ENCODE measurements at places on chromosomes 3 and 15.

GRCh38 chr3:107421170-107421792, 44.0 kb downstream of the CCDC54 start:
- DNase-seq = peak; percentile 50

GRCh38 chr3:47370887-47371697, 9.7 kb upstream of the PTPN23 start:
- DNase-seq = no peak

GRCh38 chr15:60797444-60798040, 318.6 kb upstream of the ICE2 start:
- DNase-seq = no peak

- DNase-seq = no peak
Measured at GRCh38 chr3:12159227-12159601, 502 bp upstream of the TIMP4 start.

- DNase-seq = no peak
Measured at GRCh38 chr3:150324788-150325187, 83.3 kb upstream of the TSC22D2 start.

GRCh38 chr3:183563536-183563874, 8.0 kb upstream of the KLHL6 start:
- no peak for DNase-seq

Data from GM12864 (cell line).